ENCODE measurements at places on chromosomes 7 and 10.

- no peak for DNase-seq
Measured at GRCh38 chr7:150417863-150418262, 32.6 kb upstream of the GIMAP8 start.

GRCh38 chr10:2993636-2994035 is 73.7 kb upstream of the PFKP start:
- DNase-seq = no peak

DNA sequence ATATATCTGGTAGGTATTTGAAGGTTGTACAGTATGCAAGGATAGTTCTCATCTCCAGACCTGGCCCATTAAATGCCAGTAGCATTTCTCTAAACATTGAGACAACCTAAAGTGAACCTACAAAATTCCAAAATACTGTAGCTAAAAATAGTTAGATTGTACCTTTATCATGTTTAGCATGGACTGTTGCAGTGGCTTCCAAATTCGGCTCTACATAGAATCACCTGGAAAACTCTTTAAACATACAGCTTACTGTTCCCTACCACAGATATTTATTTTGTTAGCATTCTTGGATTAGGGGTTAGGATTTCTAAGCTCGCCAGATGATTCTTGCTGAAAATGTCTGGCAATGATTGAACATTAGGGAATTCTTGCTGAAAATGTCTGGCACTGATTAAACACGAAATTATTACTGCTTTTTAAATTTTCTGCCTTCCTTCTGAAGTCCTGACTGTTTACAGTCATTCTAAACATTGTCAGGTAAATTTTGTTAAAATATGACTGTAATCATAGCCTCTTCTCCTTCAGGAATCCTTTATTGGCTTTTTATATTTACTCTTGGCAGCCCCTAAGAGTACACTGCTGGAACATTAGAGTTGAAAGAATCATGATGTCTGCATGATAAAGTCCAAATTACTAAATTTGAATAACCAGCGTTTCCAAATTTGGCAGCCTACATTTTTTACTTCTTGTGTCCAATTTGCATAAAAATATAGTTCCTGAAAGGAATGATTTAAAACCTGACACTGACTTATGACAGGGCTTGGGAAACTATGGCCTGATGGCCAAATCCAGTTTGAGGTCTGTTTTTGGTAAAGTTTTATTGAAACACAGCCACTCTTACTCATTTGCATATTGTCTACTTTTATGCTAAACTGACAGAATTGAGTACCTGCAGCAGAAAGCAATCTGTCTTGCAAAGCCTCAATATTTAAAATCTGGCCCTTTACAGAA is 40.3 kb downstream of the SHOC2 start:
- no peak for DNase-seq

GRCh38 chr7:41256186-41256945 is 446.5 kb downstream of the INHBA start:
- DNase-seq = no peak

GRCh38 chr10:116868722-116869121 is 19.4 kb downstream of the ENO4 start:
- peak; percentile 3 for DNase-seq

DNA sequence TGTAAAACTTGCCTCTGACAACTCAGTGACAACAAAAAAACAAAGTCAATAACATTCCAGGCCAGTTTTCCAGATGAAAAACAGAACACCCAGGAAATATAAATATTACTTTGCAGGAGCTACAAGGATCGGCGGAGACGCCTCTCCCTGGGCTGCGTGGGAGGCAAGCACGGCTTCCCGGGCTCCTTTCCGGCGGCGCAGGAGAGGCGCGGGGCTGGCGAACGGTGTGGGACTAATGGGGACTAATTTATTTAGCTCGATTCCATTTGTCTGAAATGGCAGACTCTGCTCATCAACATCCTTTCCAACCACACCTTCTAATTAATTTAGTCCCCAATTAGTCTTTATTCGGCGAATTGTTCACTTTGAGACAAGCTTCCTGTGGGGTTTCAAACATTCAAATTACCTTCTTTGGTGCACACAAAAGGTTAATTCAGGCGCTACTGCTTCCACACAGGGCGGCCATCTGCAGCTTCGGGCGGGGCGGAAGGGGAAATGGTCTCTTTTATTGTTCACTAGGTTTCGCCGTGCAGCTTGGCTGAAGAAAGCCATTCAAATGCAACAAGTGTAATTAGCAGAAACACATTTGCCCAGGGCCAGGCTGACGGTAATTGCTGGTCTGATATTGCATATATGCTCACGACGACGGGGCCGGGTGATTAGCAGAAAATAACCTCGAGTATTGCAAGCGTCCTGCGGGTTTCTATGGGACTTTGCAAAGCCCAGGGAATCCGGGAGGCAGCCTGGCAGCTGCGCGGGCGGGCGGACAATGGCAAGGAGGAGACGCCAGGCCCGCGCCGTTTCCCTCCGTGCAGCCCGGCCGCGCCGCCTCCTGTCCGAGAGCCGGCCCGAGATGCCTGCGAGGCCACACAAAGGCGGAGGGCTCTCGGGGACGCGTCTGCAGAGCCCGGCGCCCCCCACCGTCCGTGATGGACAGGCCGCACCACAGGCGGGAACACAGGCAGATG is 270.1 kb downstream of the PTPRN2 start:
- no peak for DNase-seq

DNA sequence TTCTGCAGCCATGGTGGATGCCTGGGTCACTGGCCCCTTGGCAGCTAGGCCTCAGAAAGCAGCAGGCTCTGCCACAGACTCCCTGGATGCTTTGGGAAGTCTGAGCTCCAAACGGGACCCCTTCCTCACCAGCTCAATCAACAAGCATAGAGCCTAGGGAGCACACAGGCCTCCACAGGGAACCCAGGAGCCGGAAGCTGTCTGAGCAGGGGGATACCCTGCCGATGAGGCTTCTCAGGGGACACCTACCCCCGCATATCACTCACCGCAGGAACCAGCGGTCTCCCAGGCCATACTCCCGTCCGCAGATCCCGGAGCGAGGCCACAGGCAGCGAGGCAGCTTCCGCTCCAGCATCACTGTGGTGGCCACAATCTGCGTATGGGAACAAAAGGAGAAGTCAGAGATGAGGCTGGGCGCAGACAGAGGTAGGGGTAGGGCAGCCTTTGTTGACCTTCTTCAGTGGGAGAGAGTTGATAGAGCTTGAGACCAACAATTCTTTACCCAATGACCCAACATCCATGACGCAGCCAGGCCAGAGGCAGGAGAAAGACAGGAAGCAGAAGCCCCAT is 13.4 kb downstream of the TRPV6 start:
- DNase-seq = no peak

DNA sequence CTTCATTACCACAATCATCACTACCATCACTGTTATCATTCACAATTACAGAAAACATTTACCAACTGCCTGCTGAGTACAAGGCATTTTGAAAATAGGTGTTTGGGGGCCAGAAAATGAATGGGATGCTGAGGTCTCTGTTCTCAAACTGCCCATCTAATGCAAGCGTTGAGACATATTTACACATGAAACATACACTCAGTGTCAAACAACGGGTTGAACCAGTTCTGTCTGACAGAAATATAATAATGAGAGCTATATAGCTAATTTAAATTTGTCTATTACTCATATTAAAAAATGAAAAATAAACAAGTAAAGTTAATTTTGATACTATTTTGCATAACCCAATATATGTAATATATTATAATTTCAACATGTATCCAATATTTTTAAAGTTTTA is 303.1 kb downstream of the KCNMA1 start:
- DNase-seq = no peak

DNA sequence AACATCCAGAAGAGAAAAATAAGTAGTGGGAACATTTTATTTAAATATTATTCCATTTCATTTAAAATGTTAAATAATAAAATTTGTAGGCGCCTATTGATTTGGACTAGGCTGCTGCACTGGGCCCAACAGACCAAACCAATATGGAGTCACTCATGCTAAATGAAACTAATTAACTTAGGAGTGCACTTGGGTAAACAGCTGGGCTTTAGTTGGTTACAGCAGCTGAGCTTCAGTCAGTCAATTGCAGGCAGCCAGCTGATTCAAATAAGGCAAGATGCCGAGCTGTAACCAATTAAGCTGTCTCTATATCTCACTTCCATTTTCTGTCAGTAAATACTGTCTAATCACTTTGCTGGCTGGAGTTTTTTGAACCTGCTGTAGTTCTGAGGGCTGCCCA is 102.1 kb upstream of the WDR11 start:
- no peak for DNase-seq

GRCh38 chr10:48550071-48550691 is 54.7 kb downstream of the ARHGAP22 start:
- no peak for DNase-seq

- no peak for DNase-seq
Measured at GRCh38 chr7:101576998-101577397, 52.1 kb downstream of the MYL10 start.

GRCh38 chr7:151853896-151854719 is 22.8 kb downstream of the PRKAG2 start:
- DNase-seq = no peak

DNA sequence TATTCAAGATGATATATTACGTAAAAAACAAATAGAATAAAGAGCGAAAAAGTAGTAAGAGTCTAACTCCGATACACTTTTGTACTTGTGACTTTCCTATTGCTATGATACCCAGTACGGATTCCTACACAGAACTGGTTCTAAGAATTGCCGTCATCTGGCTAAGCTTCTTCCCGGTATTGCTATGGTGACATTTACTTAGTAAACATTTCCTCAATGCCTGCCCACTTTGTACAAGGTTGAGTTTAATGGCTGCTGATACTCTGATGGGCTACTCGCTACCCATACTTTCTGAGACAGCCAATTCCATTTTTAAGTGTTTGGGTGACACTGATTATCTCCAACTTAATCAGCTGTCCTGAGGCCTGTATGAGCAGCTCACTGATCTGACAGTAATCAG is 55.6 kb downstream of the OSBPL3 start:
- no peak for DNase-seq

GRCh38 chr7:31133497-31133896 is 81.4 kb downstream of the ADCYAP1R1 start:
- no peak for DNase-seq

DNA sequence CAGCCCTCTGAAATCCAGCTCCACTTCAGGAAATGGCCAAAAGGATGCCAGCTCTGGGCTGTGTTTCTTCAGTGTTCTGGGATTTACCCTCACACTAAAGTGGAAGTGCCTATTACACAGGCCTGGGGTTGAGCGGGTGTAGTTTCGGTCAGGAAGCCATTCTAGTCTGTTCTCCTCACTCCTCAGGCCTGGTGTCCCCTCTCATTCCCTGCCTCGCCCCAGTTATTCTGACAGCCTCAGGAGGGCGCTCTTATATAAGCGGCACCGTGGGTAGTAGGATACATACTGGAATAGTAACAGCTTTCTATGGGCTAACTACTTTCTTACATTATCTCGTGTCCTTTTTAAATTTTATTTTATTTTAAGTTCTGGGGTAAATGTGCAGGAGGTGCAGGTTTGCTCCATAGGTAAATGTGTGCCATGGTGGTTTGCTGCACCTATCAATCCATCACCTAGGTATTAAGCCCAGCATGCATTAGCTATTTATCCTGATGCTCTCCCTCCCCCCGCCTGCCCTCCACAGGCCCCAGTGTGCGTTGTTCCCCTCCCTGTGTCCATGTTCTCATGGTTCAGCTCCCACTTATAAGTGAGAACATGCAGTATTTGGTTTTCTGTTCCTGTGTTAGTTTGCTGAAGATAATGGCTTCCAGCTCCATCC is 12.2 kb upstream of the LGI1 start:
- DNase-seq = no peak

- no peak for DNase-seq
Measured at GRCh38 chr7:18504965-18505364, 9.4 kb downstream of the HDAC9 start.

GRCh38 chr10:16867990-16868389 is 50.8 kb upstream of the RSU1 start:
- DNase-seq = no peak

- DNase-seq = no peak
Measured at GRCh38 chr10:62264702-62265436, 3.8 kb downstream of the RTKN2 start.

DNA sequence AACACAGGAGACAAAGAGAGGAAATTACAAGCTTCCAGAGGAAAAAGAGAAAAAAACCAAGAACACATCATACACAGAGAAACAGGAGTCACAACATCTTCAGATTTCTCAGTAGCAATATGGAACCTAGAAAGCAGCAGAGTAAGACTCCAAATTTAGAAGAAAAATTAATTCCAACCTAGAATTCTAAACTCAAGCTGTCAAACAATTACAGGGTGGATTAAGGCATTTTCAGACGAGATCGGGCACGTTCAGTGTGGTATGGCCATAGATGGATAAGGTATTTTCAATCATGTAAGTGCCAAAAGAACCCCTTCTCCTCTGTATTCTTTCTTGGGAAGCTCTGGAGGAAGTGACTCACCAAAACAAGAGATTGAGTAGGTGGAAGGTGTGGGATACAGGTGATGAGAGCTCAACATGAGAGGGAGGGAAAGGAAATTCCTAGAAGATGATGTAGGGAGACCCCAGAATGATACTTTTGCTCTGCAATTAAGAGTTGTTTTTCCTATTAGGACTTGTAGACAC is 51.6 kb downstream of the FAM204A start:
- no peak for DNase-seq

- DNase-seq = no peak
Measured at GRCh38 chr7:133827707-133828623, 299.2 kb upstream of the LRGUK start.

DNA sequence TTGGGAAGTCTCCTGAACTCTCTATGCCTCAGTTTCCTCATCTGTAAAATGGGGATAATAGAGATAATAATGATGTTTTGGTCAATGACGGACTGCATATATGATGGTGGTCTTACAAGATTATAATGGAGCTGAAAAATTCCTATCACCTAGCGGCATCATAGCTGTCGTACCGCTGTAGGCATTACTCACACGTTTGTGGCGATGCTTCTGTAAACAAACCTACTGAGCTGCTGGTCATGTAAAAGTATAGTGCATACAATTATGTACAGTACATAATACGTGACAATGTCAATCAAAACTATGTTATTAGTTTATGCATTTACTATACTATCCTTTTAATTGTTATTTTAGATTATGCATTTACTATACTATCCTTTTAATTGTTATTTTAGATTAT is 339.1 kb upstream of the NPVF start:
- no peak for DNase-seq

DNA sequence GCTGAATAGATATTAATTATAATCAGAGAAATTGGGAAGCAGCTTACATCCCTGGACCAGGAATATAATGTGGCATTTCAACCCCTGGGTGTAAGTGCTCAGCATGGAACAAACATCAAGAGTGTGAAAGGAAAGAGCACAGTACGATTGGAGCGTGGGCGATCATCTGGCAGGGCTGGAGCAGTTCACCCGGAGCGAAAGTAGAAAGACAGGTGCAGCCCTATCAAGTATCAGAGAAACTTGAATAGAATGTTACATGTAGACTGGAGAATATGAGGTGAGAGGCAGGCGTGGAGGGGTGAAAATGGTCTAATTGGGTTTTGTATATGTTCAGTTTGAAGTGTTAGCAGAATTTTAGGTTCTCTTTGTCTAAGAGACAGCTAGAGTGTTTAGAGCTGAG is 303.0 kb downstream of the MDFIC start:
- no peak for DNase-seq

- DNase-seq = no peak
Measured at GRCh38 chr7:124566583-124566982, 199.0 kb downstream of the GPR37 start.
